ENCODE measurements at places on chromosomes 7 and 10.
A peak's percentile ranks its signal among the peaks of the same experiment; 100 is the strongest.

GRCh38 chr7:135706858-135707569 is 21.0 kb downstream of the SLC13A4 start:
- no peak for DNase-seq

GRCh38 chr10:93160829-93161228 is 87.1 kb downstream of the CYP26A1 start:
- no peak for DNase-seq

- DNase-seq, result peak; percentile 98
These were observed 528 bp upstream of the TNRC18 start for GRCh38 chr7:5423976-5424748.

DNA sequence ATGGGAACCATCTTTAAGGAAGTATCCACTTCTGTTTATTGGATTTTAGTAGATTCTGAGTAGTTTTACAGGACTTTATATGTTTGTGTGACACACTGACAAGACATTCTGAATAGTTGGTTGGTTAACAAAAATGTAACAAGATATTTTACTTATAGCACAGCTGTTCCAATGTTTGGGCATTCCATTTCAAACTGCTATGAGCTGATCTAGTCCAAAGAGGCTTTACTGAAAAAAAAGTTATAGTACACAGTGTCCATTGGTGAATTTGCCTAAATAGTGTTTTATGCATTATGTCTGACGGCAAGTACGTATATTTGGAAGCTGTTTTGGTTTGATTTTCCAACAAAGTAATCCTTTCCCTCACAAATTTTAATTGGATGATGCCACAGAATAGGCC is 99.1 kb downstream of the SAMD9 start:
- no peak for DNase-seq

GRCh38 chr7:125663961-125664360 is 734.3 kb upstream of the POT1 start:
- no peak for DNase-seq

DNA sequence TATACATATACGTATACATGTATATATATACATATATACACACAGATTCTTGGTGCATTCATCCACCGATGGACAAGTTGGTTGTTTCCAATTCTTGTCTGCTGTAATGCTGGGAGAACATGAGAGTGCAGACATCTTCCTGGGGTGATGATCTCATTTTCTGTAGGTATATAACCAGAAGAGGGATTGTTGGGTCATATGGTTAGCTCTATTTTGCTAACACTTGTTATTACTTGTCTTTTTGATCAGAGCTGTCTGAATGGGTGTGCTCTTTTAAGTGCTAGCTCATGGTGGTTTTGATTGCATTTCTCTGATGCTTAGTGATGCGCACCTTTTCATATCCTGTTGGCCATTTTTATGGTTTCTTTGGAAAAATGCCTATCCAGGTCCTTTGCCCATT is 106.4 kb downstream of the TAX1BP1 start:
- no peak for DNase-seq

- no peak for DNase-seq
These were observed 36.8 kb upstream of the FOXK1 start for GRCh38 chr7:4645246-4645645.

- DNase-seq, result no peak
These were observed 5.7 kb upstream of the ZNF503 start for GRCh38 chr10:75407224-75407712.

- DNase-seq, result no peak
These were observed 697.6 kb downstream of the KCNMA1 start for GRCh38 chr10:76939933-76940468.

DNA sequence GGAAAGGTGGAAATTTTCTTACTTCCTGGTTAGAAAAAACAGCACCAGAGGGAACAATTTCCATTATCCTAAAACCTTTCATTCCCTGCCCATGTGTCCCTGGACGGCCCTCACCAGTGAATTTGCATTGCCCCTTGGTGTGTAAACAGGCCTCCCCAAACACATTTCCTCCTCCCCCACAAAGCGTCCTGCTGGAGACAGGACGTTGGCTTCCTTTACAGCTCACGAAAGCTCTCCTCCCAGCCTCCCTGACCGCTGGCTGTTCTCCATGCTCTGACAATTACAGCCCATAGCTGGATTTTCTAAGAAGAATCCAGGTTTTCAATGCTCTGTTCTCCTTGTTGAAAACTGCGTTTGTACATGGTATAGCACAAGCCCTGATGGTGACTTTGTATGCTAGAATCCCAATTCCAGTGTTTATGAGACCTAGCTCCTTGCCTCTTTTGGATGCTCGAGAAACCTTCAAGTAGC is 724.2 kb upstream of the CELF2 start:
- no peak for DNase-seq

- peak; percentile 91 for DNase-seq
These were observed at the start of gene AGMO for GRCh38 chr7:15561835-15562234. AGMO (minus strand) TSS chr7:15562015.

- DNase-seq, result no peak
These were observed 92.0 kb downstream of the ZFAND4 start for GRCh38 chr10:45580371-45581215.

- DNase-seq, result no peak
These were observed 43.1 kb downstream of the BAIAP2L1 start for GRCh38 chr7:98357751-98358161.

DNA sequence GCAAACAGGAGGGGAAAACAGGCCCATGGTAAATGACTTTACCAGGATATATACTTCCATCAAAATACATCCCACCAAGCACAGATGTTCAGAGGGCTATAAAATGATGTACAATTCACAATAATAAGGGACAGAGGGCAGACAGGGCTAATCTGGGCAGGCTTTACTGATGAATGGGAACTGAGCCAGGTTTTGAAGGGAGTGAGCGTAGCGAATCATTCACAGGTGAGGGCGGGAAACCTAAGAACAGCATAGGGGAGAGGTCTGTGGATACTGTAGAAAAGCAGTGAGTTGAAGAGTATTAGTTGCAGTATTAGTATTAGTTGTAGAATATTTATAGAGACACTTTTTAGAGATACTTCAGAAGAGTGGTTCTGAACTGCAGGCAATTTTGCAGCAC is 180.8 kb downstream of the JAZF1 start:
- peak; percentile 46 for DNase-seq

DNA sequence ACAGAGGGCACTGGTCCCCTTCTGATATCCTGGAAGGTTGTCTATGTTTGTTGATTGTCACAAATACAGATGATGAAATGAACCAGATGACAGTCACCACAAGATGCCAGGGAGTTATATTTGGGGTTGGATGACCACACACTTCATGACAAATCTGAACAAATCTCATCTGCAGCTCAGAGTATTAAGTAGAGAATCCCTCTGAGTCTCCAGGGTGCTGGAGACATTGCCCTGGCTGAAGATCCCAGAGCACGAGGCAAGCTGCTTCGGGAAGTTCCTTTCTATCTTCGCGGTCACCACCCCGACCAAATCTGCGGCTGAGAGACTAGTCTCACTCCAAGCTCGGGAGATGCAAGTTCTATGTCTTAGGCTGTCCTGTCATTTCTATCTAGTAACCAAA is 9.0 kb downstream of the DENND2A start:
- no peak for DNase-seq
